ENCODE measurements at places on chromosomes 5 and 9. TPM values are rescaled to one million over a fixed set of nuclear protein-coding genes. Genes with fewer than 3 reads are reported as not detected.

LCN15 gene
- not detected for polyA plus RNA-seq

MRRF gene
- polyA plus RNA-seq, result 12.5 TPM

PDE6A gene
- polyA plus RNA-seq, result not detected

ELOVL7 gene
- 9.0 TPM for polyA plus RNA-seq

RAI14 gene
- polyA plus RNA-seq, result 6.8 TPM

ALDH7A1 gene
- polyA plus RNA-seq, result 16.7 TPM

CDH9 gene
- polyA plus RNA-seq, result 13.0 TPM

PROB1 gene
- not detected for polyA plus RNA-seq

HK3 gene
- 1.5 TPM for polyA plus RNA-seq

SELENOP gene
- polyA plus RNA-seq, result 30.3 TPM

PLEKHG4B gene
- 0.19 TPM for polyA plus RNA-seq

CTXN3 gene
- polyA plus RNA-seq, result not detected

STING1 gene
- 0.82 TPM for polyA plus RNA-seq

GLRA1 gene
- polyA plus RNA-seq, result 0.35 TPM

IL13 gene
- polyA plus RNA-seq, result not detected

TMC1 gene
- 0.87 TPM for polyA plus RNA-seq

F12 gene
- 1.3 TPM for polyA plus RNA-seq

ZBED3 gene
- 6.8 TPM for polyA plus RNA-seq

F2RL2 gene
- not detected for polyA plus RNA-seq

EPB41L4B gene
- 0.90 TPM for polyA plus RNA-seq

ZNF300 gene
- 4.3 TPM for polyA plus RNA-seq

RANBP3L gene
- polyA plus RNA-seq, result 4.0 TPM

PCDHGA3 gene
- polyA plus RNA-seq, result 1.3 TPM

RELL2 gene
- 5.9 TPM for polyA plus RNA-seq

EHMT1 gene
- 6.5 TPM for polyA plus RNA-seq

SPATA31A3 gene
- polyA plus RNA-seq, result not detected

SLCO6A1 gene
- not detected for polyA plus RNA-seq
